ENCODE measurements at places on chromosomes 5 and 9.

DNA sequence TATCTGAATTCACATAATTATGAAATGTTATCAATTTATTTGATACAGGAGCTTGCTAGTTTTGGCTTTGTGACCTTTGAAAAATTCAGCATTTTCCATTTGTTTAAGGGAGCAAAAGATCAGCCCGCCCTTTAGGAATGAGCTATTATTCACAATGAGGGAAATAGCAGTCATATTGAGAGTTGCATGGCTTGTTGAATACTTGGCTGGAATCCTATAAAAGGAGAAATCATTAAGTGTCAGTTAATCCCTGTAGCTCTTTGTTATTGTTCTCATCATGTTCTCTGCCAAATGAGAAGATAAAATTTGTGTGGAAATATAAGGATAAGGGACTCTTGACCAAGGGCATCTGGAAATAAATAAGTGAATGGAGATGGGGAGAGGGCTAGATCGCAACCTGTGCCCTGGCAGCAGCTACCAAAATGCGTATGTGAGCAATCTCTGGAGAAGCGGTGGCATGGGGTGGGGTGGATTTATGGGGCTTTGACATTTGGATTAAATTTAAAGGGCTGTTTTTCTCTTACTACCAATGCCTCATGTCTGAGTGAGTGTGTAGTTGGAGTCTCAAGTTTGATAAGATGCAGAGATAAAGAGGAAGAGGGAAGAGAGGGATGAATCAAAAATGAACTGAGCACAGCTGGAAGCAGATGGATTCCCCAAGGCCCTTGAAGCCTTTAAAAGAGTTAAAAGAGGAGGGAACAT, 237.6 kb downstream of the NNT start:
- DNase-seq: no peak

- DNase-seq: no peak
Observed at GRCh38 chr5:92580814-92581213, 1000.2 kb downstream of the NR2F1-AS1 start.

- DNase-seq: no peak
Observed at GRCh38 chr5:134022333-134022732, 17.6 kb upstream of the VDAC1 start.

DNA sequence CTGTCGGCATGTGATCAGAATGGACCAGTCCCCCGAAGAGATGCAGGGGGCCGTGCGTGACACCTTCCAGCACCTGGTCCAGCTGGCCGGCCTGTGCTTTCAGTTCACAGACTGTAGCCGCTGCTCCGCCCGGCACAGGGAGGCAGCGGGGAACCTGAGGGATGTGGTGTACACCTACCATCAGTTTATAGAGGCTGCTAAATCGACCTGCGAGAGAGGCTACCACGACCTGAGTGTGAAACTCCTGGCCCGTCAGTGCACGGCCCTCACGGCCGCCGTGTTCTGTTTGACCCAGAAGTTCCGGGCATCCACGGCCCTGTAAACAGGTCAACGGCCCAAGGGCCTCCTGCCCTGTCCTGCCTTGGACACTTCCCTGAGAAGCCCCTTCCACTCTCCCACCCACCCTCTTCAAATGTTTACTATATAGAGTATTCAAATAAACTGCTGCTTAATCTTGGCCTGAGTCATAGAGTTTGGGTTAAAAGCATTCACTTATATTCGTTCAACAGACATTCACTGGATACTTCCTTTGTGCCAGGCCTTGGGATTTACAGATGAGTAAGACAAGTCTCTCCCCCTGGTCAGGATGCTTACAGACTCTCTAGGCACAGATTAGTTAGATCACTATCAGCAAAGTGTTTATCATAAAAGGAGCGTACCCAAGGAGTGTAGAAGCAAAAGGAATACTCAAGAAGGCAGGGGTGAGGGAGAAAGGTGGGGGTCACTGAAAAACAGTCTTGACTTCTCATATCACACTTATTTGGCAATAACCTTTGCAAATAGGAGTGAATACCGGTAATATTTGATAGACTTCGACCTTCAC, 6.9 kb upstream of the TRMT10B start:
- no peak for DNase-seq

GRCh38 chr9:116233160-116233530, 79.6 kb downstream of the PAPPA start:
- no peak for DNase-seq

DNA sequence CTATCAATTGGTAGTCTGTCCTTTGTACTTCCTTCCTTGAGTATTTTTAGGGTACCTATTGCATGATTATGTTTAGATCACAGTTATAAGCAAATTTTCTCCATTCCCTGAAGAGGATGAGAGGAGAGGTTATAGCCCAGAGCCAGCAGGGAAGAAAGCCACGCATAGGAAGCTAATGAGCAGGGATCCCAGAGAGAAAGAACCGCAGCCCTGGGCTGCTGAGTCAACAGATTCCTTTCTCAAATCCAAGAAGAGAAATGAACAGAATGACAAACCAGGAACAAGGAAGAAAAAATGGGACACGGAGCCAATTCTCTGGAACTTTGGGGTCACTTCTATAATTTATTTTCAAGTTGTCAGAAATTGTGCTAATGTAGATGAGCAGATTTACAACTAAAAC, 284.5 kb downstream of the RFX3 start:
- no peak for DNase-seq

DNA sequence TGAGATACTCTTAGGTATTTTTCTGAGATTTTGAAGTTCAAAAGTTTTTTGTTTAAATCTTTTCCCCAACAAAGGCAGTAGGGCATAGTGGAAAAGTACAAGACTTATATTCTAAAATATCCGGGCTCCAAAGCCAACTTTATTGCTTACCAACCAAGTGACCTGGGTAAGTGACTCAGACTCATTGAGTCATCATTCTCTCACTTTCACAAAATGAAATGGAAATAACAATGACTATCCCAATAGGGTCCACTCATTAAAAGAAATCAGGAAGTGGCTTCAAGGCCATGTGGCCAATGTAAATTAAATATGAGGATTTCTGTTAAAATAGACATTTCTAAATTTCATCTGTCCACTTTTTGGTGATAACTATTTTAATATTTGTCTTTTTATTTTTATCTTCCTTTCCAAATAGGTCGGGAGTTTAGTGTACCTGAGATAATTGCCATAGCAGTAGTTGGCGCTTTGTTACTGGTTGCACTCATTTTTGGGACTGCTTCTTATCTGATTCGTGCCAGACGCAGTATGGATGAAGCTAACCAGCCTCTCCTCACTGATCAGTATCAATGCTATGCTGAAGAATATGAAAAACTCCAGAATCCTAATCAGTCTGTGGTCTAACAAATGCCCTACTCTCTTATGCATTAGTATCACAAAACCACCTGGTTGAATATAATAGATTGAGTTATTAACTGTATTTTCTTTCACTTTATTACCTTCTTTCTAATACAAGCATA, 15.5 kb downstream of the TYRP1 start:
- no peak for DNase-seq

DNA sequence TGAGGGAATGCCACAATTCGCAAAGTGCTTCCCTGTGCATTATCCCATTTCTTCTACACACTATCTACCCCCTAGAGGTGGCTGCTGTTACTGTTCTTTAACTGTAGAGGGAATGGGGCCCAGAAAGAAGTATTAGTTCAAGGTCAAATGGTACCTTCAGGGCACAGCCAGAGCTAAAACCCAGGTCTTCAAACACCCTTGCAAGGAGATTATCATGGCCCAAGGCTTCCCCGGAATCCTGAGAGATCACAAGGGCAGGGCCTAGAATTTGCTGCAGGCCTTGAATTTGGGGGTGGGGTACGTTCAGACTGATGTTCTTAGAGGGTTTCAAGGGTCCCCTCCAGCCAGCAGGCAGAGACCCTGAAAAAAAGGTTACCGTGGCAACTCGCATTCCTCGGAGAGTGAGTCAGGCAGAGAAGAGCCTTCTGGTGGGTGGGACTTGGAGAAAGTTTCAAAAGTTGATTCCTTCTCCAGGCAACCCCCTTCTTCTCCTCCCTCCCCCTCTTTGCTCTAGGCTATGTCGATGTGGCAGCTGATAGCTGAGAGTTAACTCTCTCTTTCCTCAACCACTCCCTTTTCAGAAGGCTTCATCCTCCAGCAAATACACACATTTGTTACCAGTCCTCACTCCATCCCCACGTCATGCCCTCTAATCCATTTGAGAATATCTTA, 1.9 kb downstream of the SPARC start:
- peak; percentile 63 for DNase-seq

- no peak for DNase-seq
Observed at GRCh38 chr5:158676642-158677469, 422.9 kb downstream of the EBF1 start.
